ENCODE measurements at places on chromosomes 5 and 9.

- DNase-seq = no peak
Measured at GRCh38 chr9:75152416-75152815, 64.1 kb downstream of the OSTF1 start.

- DNase-seq = no peak
Measured at GRCh38 chr5:25641124-25641523, 996.3 kb upstream of the CDH10 start.

- DNase-seq = peak; percentile 86
Measured at GRCh38 chr5:169302491-169303118, 1.7 kb upstream of the SLIT3 start.

DNA sequence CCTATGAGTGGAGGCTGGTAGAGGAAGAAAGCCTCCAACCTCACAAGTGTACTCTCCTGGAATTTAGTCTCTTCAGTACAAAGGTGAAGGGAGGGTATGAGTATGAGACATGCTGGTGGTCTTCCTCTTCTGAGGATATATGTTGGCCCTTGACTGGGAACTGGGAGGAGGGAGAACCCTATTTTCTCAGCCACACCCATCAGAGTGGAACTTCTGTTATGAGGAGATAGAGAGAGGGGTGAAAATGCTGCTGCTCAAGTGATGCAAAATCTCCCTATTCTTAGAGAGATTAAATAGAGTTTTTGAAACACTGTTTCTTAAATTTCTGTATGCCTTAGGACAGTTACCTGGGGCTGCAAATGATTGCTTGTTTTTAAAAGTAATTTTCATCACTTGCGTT, 203.4 kb upstream of the PRR16 start:
- no peak for DNase-seq

DNA sequence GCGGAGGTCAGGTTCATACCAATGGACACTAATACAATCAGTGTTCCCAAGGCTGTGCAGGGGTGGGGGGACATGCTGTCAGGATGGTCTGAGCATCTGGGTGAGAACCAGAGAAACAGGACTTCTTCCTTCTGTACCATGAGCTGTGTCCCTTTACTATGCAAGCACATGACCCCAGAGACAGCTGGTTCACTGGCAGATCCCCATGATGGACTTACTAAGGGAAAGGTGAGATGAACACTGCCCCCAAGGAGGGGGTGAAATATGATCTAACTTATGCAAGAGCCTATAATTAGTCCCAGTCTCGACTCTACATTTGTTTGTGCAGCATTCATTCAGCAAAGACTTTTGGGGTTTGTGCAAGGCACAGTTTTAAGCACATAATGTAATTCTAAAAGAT, 91.4 kb downstream of the LIFR start:
- DNase-seq = no peak

- no peak for DNase-seq
Measured at GRCh38 chr5:98722188-98722587, 51.3 kb upstream of the RGMB start.

DNA sequence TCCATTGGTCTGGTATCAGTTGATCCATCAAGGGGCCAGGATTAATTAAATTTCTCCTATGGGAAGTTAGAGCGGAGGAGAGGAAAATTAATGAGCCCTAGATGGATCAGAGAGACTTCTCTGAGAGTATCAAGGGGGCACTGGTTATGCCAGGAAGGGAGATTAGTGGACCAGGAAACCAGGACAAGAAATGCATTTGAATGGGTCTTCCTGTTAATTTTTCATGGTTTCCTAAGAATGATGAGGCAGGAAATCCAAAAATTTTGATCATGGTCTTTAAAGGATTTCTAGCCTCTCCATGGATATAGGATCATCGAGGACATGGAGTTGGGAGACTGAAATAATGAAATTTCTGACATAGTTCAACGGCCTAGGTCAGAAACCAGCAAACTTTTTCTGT, 30.8 kb downstream of the FOXI1 start:
- no peak for DNase-seq

DNA sequence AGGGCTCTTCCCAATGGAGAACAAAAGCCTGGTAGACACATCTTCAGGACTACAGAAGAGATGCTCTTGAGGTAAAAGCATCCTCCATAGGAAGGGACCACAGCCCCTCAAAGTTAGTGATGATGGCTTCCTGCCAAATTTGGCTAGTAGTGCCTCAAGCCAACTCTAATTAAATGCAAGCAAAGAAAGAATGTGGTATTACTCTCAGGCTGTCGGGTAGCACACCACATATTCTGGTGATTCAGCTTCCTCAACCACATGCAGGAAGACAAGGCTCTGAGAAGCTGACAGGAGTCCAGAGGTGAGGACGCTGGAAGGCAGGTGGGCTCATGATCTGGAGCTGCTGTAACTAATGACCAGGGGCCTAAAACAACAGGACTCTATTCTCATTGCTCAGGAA, 37.2 kb upstream of the S1PR3 start:
- DNase-seq = no peak

DNA sequence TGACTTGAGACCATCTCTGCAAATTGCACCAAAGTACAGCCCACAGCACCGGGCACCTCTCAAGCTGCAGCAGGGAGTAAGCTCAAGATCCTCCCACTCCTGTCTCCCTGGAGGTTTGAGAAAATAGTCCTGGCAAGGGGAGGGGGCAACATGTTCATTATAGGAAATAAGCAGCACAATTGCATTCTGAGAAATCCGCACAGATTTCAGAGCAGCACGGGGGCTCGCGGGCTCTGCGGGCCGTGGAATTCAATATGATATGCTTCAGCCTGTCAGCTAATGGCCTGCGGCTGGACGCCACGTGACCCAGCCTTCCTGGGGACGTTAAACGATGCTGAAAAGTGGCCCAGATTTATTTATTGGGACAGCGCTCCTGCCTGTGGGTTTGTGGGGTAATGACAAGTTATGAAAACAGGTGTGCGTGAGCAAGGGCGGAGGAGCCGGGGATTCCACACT, 156.4 kb downstream of the DAB2IP start:
- DNase-seq = no peak

- DNase-seq = no peak
Measured at GRCh38 chr9:22169727-22170503, 160.8 kb upstream of the CDKN2B start.

DNA sequence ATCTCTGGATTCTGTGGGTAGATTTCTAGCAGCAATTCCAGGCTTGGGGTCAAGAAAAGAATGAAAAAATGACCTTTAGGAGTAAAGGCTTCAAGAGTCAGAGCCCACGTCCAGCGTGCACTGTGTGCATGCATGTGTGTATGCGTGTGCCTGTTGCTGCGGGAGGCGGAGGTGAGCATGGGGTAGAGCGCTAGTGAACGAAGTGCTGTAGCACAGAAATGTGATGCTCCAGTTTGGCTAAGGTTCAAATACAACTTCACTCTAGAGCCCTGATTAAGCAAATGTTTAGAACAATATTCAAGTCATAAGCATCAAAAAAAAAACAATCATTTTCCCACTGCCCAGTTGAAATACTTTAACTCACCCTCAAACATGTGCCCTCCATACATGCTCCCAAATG, 403.9 kb downstream of the ZNF608 start:
- peak; percentile 48 for DNase-seq

Measured in left hindlimb (tissue), 1 donor.